Inflammatory macrophage treated with lipopolysaccharide for 4 hours (primary cell): ENCODE measurements at places on chromosomes 11 and 22.

DNA sequence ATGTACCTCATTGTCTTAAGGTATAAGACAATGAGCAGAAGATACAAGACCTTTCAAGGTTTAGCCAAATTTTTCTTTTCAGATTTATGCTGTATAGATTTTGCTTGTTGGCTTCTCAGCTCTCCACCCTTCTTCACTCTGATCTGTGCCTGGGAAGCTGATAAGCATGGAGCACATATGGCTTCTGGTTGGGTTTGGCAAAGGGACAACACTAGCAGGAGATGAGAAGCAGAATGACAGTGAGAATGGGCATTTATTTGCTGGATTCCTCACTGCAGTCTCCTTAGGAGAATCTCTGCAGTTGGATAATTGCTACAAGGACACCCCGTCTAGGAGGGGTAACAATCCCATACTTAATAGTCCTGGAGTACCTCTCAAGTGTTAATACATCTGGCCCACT is 474.8 kb upstream of the CCDC90B start:
- no peak for DNase-seq

DNA sequence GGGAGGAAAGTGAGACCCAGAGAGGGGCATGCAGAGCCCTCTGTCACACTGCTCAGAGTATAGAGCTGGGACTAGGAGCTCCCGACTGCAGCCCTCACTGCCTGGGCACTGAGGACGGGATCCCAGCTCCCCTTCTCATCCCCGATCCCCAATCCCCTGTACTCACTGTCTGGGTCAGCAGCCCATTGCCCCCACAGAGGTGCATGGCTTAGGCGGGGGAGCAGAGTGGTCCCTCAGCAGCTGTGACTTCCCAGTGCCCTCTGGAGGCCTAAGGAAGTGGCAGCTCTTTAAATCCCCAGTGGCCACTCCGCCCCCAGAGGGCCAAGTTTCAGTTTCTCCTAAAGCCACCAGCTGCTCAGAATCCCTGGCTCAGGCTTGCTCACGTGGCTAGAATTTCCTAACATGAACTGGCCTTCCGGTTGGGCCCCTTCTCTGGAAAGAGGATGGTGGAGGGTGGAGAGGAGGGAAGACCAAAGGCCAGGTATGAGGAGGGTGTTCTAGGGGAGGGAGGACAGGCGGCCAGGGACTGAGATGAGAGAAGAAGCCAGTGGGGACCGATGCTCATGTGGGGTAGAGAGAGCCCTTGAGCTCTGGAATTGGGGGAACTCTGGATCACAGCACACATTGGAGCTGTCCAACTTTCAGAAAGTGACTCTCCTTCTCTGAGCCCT is at the start of gene BATF2:
Gene BATF2 (minus strand): TSS at position 262 of the 671 bp plus-strand sequence. CDS start 57 bp downstream, at position 205.
- DNase-seq, result peak; percentile 94

GRCh38 chr11:43576803-43577521 is 103.6 kb upstream of the HSD17B12 start:
- DNase-seq, result no peak

GRCh38 chr22:44449061-44449682 is 48.9 kb downstream of the RTL6 start:
- peak; percentile 63 for DNase-seq

- no peak for DNase-seq
Observed at GRCh38 chr11:128926000-128926399, 16.7 kb downstream of the TP53AIP1 start.

DNA sequence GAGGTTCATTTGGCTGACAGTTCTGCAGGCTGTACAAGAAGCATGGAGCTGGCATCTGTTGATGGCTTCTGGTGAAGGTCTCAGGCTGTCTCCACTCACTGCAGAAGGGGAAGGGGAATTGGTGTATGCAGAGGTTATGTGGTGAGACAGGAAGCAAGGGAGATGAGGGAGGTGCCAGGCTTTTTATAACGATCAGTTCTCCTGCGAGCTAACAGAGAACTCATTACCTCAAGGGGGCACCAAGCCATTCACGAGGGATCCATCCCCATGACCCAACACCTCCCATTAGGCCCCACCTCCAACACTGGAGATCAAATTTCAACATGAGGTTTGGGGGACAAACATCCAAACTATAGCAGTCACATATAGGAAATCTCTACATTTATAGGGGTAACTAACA is 38.7 kb upstream of the E2F8 start:
- DNase-seq, result no peak

DNA sequence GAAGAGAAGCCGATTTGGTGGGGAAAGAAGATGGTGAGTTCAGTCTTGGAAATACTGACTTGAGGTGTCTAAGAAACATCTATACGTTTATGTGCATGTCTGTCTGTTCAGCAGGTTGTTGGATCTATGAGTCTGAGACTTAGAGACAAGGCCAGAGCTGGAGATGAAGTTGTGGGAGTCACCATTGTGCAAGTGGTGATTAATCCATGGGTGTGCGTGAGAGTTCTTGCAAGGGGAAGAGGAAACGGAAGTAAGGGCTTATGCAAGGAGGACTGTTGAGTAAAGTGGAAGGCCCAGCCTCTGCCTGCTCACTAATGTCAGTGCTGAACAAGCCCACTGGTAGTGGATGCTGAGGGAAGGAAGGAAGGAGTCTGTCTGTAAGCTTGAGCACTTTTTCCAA is 9.7 kb downstream of the TMEM45B start:
- DNase-seq, result peak; percentile 97

DNA sequence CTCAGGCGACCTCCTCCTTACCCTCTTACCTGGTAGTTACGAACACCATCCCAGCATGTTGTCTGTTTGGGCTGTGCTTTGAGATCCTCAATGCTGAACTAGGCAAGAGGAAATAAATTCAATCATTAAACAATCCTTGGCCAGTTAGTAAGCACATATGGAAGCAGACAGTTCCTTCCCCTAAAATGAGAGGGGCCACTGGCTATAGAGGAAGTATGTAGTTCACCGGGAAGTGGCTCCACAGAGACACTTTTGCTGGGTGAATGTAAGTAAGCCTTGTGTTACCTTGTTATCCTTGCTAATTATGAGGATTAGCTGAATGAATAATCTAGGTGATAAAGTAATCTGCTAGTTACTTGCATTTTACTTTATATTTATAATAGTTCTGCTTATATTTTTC is 2.9 kb downstream of the THYN1 start:
- peak; percentile 39 for DNase-seq

- DNase-seq, result peak; percentile 11
Observed at GRCh38 chr11:35281169-35281688, 138.1 kb downstream of the SLC1A2 start.

GRCh38 chr11:133825156-133825555 is 20.2 kb downstream of the SPATA19 start:
- no peak for DNase-seq

- peak; percentile 3 for DNase-seq
Observed at GRCh38 chr11:109818290-109818689, 274.9 kb upstream of the ZC3H12C start.

DNA sequence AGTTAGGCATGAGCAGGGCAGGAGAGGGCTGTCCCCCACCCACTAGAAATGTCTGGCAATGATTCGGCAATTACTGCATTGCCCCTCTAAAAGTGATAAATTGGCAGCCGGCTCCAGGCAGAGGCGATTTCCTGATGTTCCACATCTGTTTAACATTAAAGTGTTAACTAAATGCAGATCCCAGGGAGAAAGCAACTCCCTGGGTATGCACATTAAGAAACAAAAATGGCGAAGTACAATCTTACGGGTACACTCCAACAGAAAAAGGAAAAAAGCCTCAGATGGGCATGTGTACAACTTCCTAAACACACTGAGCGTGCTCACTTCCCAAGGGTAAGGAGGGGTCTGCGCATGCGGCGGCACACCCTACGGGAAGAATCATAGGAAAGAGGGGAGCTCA is 314.4 kb downstream of the CASP12 start:
- DNase-seq, result no peak

DNA sequence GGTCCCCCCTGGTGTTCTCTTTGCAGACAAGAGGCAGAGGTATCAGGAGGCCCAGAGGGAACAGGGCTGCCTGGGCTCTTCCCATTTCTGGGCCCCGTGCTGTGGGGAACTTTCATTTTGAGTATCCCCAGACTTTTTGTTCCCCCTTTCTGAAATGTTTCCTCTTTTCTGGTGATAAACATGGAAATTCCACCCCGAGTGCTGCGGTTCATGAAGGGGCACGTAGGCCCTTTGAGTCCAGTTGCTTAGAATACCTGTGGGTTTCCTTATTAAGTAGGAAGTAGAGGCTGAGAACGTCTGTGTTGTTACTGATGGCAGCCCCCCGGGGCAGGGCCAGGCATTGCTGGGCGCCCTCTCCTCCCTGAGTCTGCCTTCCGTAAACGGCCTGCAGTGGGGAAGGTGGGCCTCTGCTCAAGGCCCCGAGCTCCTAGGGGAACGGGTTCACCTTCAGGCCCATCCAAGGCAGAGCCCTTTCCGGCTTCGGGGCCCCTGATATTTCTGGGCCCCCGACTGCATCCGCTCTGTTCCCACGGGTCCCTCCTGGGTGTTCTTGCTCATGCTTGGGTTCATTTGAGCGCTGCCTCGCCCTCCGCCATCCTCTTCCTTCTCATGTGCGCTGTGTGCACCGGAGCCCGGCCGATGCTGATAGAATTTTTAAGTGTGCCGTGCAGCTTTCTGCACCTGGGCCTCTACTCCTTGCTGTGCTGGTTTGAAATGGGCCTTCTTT is 12.0 kb downstream of the TBC1D22A start:
- peak; percentile 96 for DNase-seq

GRCh38 chr11:13269775-13270174 is 7.8 kb upstream of the BMAL1 start:
- DNase-seq, result no peak

DNA sequence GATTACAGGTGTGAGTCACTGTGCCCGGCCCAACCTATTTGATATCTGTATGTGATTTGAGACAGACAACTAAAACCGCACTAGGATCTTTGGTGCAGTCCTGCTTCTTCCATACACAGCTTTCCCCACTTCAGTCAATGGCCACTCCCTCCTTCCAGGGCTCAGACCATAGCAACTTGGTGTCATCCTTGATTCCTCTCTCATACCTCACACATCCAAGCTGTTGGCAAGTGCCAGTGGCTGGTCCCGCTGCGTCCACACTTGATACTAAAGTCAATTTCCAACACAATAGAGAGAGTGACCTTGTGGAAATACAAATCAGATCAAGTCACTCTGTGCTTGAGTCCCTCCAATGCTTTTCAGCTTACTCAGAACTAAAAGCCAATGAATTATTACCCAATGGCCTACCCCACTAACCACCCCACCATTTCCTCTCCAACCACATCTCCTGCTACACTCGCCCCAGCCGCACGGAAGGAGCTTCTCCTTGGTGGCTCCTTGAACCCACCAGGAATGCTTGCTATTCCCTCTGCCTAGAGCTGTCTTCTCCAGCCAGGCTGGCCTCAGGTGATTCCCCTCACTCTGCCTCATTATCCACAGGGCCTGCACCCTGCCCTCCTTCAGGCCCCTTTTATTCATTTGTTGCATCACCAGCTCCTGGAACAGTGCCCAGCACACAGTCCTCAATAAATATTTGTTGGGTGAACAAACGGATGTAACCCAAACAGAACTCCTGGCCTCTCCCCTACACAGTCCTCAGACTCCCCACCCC is 12.9 kb downstream of the ABTB2 start:
- DNase-seq, result no peak

GRCh38 chr11:74927496-74927895 is 21.4 kb downstream of the XRRA1 start:
- no peak for DNase-seq
